Naive thymus-derived CD8-positive, alpha-beta T cell (primary cell): ENCODE measurements at places on chromosomes 3 and 15. TPM values are rescaled to one million over a fixed set of nuclear protein-coding genes. Genes with fewer than 3 reads are reported as not detected.

Gene CLDN1
- polyA plus RNA-seq, result not detected

Gene DGKG
- polyA plus RNA-seq, result not detected

Gene SST
- polyA plus RNA-seq, result not detected

Gene ARMC8
- polyA plus RNA-seq, result 40.8 TPM

Gene PCSK6
- 0.04 TPM for polyA plus RNA-seq

Gene KLHL6
- 7.6 TPM for polyA plus RNA-seq

Gene NDUFB4
- polyA plus RNA-seq, result 277 TPM

Gene SI
- not detected for polyA plus RNA-seq

Gene CAPN3
- polyA plus RNA-seq, result 0.46 TPM

Gene GOLGA6L22
- polyA plus RNA-seq, result not detected
